NCI-H1436 treated with DMSO at 0.1 percent for 48 hours (cell line): ENCODE measurements at places on chromosomes 2 and 18.

GRCh38 chr18:12059334-12060181 lies 34.1 kb upstream of the ANKRD62 start:
- DNase-seq: no peak

DNA sequence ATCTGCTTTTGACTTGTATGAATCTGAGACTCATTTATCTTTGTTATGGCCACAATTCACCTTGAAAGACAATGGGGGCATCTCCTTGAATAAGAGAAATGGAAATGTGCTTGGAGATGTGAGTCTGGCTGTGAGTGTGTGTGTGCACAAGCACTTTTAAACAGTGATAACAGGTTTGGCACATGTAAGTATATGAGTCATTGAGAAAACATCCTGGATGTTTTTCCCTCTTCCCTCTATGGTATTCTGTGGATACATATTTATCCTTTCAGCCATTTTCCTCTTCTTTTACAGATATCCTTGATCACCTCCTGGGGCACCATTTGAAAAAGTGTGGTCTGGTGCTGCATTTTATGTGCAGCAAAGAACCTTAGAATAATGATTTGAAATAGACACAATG lies 317.3 kb upstream of the THUMPD2 start:
- DNase-seq: no peak

DNA sequence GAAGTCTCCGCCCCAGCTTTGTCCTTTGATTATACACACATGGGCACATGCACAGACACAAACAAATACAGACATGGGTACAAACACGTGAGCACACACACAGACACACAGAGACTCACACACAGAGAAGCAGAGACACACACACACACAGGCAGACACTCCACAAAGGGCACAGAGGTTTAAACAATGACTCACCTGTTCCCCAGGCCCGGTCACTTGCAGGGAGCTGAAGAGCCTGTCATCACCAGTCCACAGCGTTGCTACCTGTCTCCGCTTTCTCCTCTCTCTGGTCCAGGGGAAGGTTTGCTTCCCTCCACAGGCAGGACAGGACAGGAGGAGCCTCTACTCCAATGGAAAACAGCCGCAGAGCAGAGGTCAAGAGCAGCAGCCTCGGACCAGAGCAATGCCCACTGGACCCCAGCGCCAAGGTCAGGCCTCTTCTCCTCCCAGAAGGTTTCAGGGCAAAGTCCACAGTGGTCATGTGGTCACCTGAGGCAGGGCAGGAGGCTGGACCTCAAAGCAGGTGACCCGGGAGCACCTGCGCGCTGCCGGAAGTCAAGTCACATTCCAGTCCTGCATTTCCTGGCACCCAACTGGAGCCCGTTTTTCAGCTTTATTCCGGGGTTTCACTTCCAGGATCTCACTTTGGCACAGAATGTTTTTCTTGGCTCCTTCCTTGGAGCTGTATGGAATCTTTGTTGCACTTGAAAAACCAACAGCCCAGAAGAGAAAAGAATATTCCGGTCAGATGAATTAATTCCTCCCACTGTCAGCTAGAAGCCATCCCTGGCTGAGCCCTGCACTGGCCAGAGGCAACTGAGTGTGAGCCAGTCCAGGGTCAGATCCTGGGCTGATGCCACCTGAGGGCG lies at the start of gene RAB17:
TSS of gene RAB17 (minus strand) at position 463 of the 869 bp plus-strand sequence. CDS start 4,580 bp downstream, outside the sequence.
- no peak for DNase-seq

- no peak for DNase-seq
These were observed 40.3 kb downstream of the EML6 start for GRCh38 chr2:54763636-54764291.

DNA sequence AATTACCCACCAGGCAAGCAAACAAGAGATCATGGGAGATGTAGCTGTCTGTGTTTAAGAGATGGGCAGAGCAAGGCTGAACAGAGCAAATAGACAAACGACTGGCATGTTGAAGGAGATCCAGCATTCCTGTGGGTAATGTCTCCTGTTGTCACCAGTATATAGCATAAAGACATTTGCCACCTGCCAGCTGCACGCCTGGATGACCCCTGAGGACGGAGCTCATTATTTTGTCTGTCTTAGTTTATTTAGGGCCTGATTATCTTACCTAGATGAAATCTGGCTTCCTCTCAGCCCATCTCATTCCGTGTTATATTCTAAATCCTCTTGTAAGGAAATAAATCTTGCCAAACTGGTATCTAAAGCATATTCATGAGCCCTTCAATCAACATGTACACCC lies 510.3 kb upstream of the LINC00305 start:
- no peak for DNase-seq

- no peak for DNase-seq
These were observed 8.4 kb upstream of the TRABD2A start for GRCh38 chr2:84889332-84889731.

DNA sequence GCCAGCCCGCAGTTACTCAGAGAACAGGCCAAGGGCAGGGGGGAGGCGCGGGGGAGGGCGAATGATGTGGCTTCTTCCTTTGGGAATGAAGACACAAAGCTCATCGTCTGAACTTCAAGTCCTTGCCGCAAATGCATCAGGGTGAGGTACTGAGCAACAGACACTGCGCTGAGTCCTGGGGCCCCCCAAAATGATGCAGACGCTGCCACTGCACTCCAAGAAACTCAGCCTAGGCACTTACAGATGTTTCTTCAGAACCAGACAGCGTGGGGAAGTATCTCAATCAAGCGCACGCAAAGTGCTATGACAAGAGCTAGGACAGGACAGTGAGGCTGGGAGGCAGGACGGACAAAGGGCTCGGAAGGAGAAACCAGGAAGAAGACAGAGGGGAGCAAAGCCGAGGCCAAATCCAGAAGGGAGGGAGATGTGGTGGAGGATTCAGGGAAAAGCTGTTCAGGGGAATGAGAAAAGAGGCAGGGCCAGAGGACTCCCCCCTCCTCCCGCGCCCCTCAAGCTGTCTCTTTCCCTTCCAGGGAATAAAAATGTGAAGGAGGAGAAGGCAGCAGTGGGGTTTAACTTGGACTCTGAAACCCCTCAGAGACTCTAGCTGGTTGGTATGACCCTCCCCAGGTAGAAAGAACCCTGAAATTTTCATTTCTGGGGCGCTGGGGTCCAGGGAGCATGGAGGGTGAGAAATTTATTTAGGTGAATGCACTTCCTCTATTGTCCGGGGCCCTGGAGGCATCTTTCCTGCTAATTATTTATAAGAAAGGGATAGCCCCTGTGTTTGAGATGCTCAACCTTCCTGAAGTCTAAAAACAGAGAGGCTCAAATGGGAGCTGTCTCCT lies 34.9 kb downstream of the CIB4 start:
- no peak for DNase-seq
